Gastroesophageal sphincter (tissue), 4 donors: ENCODE measurements at places on chromosomes 3 and 15.

- ATAC-seq: no peak
Observed at GRCh38 chr15:70160267-70160666, 62.5 kb upstream of the TLE3 start.

GRCh38 chr15:52438047-52438446 lies 90.6 kb downstream of the MYO5A start:
- no peak for ATAC-seq

DNA sequence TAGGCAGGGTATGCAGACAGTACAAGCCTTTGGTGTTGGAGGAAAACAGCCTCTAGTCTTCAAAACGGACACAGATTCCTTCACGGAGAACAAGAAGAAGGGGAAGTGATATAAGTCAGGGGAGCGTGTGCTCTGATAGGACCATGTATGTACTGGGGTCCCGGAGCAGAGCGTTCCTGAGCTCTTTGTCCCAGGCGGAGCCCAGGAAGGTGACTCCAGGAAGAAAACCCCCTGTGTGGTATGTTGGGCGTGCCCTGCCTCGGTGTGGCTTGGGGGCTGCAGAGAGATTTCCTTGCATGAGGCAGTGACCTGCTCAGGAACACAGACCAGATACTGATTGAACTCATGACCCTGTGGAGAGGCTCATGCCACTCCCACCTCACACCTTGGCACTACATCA lies 21.7 kb downstream of the MELTF start:
- no peak for ATAC-seq

GRCh38 chr3:155231792-155232191 lies 61.7 kb downstream of the STRIT1 start:
- ATAC-seq: no peak

GRCh38 chr3:39285332-39285731 lies 5.5 kb upstream of the CX3CR1 start:
- no peak for ATAC-seq

DNA sequence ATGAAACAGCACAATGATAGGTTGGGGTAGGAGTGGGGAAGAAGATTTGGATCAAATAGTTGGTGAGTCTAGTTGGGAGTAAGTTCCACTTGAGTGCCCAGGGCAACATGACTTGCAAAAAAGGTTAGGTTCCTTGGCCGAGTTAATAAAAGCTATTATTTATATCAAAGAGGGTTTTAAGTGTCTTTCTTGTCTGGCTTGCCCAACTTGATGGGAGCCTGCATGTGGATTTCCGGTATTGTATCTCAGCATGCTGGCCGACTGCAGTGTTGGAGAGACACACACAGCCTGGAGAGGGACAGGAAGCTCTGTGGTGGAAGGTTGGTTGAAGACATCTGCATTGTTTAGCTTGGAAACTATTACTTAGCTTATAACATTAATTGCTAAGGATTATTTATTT lies 449.5 kb upstream of the TBL1XR1 start:
- no peak for ATAC-seq
